HAP-1 (cell line): ENCODE measurements at places on chromosomes 1 and 21.
A peak's percentile ranks its signal among the peaks of the same experiment; 100 is the strongest.

- DNase-seq: no peak
Observed at GRCh38 chr1:15939181-15940109, 36.5 kb downstream of the ZBTB17 start.

DNA sequence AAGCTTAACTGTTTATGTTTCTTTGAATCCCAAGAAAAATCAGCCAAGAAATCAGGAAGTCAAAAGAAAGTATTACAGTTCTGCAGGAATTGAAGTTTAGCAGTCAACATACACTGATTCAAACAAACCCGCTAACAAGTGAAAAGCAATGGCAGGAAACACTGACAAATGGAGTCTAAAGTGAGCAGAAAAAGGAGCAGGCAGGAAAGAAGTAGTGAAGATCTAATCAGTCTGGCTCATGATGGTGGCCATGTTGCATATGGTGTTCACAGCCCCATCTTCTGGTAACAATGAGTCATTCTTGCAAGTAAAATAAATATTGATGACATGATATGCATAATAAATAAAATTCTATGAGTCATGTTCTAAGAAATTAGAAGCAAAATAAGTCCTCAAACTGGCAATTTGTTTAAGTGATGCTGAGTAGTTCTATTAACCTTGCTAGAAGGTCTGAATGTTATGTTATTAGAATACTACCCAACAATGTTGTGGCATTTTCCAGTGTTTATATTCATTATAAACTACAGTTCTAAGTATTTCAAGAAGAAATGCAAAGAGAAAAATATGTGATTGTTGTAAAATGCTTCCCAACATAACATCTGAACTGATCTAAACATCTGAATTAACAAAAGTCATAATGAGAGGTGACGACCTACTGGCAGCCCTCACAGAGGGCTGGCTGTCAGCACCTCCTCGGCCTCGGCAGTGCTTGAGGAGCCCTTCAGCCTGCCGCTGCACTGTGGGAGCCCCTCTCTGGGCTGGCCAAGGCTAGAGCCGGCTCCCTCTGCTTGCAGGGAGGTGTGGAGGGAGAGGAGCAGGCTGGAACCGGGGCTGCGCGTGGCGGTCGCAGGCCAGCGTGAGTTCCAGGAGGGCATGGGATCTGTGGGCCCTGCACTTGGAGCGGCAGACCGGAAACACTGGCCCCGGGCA, 5.7 kb upstream of the ACBD6 start:
- DNase-seq: no peak

DNA sequence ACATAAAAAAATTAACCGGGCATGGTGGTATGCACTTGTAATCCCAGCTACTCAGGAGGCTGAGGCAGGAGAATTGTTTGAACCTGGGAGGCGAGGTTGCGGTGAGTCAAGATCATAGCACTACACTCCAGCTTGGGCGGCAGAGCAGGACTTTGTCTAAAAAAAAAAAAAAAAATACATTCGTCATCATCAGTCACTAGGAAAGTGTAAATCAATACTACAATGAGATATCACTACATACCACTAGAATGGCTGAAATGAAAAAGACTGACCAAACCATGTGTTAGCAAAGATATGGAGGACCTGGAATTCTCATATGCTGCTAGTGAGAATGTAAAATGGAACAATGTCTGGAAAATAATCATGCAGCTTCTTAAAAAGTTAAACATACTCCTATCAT, 9.3 kb downstream of the SPATA45 start:
- DNase-seq: no peak

GRCh38 chr1:72433591-72433990, 151.3 kb upstream of the NEGR1 start:
- no peak for DNase-seq

DNA sequence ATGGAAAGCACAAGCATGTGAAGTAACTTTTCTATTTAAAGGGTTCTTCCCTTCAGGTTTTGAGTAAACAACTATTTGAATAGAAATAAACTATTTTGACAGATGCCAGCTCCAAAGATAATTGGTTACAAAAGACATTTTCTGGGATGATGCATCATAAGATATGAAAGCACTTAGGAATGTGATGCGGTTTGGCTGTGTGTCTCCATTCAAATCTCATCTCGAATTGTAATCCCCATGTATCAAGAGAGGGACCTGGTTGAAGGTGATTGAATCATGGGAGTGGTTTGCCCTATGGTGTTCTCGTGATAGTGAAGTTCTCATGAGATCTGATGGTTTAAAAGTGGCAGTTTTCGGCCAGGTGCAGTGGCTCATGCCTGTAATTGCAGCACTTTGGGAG, 6.4 kb downstream of the DISP1 start:
- DNase-seq: no peak

DNA sequence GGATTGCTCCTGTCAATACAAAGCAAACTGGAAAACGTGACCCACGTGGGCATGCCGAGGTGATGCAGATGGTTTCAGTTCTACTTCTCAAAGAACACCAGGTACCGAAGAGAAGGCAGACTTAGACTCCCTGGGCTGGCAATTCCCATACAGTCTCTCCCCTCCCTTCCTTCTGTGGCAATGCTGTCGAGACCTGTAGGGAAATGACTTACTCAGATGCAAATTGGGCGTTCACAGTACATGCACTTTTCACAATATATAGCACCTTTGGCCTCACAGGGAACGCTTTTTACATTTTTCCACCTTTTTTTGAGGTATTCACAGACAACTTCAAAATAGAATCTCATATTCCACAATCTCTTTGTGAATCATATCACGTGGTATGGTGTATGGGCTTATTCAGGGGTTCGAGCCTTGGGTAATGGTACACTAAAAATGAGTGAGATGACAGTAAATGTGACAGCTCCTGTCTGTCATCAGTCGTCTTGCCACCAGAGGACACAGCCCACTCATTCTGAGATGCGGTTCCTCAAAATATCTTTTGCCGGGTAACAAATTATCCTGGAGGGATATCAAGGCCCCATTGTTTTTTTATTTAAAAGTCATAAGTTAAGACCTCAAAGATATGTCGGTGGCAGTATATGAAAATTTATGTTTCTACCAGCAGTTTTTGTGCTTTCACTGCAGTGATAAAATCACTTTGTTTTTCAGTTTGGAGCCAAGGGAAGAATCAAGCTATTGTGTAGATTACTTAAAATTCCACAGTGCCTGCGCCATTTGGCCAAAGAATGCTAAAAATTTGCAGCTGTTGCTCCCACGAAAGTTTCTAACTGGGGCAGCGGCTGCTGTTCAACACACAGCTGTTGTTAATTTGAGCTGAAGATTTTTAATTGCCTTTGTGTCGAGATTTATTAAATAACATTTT, 168.4 kb downstream of the ZZZ3 start:
- DNase-seq: peak; percentile 66
